ENCODE measurements at places on chromosomes 6 and 20.
A peak's percentile ranks its signal among the peaks of the same experiment; 100 is the strongest.

- no peak for DNase-seq
Observed at GRCh38 chr6:125004797-125005595, 42.8 kb downstream of the RNF217 start.

DNA sequence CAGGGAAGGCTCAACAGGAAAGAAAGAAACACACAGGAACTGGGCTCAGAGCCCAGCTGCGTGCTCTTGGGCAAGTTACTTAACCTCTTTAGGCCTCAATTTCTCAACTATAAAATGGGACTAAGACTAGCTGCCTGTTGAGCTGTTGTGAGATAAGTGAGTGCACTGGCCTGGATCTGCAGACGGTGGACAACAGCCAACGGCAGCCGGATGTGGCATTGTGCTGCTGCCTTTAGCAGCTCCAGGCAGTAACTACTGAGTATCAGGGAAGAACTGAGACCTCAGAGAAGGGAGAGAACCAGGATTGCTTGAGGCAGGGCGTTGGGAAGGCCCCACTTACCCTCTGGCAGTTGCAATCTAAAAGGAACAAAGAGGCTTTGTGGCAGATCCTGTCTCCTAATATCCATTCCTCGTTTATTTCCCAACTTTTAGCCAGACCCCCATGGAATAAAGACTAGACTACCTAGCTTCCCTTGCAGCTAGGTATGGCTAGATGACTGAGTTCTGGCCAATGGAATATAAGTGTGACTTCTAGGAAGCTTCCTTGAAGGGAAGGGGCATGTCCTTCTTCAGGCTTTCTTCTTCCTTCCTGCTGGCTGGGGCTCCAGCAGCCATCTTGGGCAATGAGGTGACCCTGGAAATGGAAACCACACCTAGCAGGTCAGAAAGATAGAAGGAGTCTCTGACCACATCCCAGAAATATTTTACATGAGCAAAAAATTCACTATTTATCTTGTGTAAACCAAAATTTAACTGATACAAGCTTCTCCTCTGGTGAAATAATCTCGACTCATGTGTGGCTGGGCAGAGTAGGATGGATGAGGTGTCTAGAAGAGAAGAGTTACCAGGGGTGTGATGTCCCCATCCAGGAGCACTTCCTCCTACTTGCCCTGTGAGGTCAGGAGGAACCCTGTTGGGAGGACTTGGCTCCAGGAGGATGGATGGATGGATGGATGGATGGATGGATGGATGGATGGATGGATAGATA, 67.6 kb downstream of the MRPL14 start:
- no peak for DNase-seq

- peak; percentile 43 for DNase-seq
Observed at GRCh38 chr6:43129434-43130194, 41.5 kb upstream of the SRF start.

GRCh38 chr6:26290941-26291340, 74.1 kb upstream of the BTN3A2 start:
- no peak for DNase-seq

DNA sequence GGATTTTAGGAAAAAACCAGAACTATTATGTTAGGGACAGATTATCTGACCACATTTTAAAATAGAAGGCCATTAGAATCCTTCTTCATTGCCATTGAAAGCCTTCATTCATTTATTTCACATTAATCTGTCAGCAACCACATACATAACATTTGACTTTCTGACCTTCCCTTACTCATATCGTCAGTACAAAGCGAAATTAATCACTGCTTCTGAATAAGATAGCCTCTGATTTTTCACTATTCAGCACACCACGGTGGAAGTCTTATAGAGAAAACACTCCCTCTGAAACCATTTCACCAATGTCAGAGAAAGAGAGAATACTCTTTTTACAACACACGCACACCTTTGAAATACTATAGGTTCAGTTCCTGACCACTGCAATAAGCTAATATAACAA, 442.5 kb upstream of the ID4 start:
- DNase-seq, result no peak

GRCh38 chr20:25863536-25864325, 167.1 kb upstream of the ZNF337 start:
- no peak for DNase-seq

DNA sequence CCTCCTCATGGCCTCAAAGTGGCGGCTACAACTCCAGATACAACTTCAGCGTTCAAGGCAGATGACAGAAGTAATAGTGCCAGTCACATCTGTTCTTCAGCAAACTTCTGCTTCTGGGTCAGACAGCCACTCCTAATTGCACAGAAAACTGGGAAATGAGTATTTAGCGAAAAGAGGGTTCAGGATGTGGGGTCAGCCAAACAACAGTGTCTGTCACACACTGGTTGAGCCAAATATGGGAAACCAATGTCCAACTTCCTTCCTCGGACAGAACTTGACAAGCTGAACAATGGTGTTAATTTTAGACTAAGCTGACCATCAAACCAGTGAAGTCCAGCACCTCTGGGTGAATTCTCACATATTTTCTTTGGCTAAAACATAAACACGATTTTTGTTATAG, 22.1 kb downstream of the NUDT3 start:
- no peak for DNase-seq

GRCh38 chr20:45934046-45934585, 367 bp upstream of the PCIF1 start:
- DNase-seq, result peak; percentile 57

GRCh38 chr6:7725412-7725811, 487 bp upstream of the BMP6 start:
- DNase-seq, result no peak

GRCh38 chr20:63934271-63935068, 21.7 kb downstream of the UCKL1 start:
- no peak for DNase-seq

DNA sequence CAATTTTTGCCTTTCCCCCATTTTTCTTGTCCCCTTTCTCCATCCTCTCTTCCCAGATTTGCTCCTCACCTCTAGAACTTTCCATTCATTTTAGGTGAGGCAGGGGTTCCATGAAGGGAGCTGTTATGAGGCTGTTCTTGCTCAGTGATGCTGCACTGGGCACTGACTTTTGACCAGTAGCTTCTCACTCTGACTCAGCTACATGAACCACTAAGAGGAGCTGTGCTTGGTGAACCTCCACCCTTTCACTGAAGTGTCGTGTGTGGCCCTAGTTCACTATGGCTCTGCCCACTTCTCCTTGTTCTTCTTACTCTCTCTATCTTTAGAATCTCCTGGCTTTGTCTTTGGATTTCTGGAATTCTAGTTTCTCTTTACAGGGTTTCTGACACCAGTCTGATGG, 307.1 kb upstream of the RNF24 start:
- DNase-seq, result no peak
